ENCODE measurements at places on chromosomes 13 and 19. TPM values are rescaled to one million over a fixed set of nuclear protein-coding genes. Genes with fewer than 3 reads are reported as not detected.

TEX29 gene
- not detected for total RNA-seq

DNA sequence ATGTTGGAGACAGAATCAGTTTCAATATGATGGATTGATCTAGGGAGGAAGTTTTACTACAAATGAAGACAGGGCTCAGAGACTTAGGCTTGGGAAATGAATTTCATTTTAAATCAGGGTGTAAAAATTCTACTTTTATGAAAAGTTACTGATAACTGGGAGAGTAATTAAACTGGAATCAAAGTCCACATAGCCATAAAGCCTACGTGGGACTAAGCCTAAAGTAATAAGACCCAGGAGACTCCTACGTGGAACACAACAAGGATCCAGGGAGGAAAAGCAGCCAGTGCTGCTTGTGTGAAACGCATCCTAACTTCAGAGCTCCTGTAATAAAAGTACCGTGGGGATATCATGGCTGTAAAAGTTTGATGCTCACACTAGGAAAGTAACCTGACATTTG is 152.0 kb upstream of the MYO16 start:
- no peaks in the 10 kb centered on the region for H3K27me3 ChIP-seq
- no peak overlapping the region for H3K27ac ChIP-seq
- no peak for DNase-seq
- H3K4me1 ChIP-seq = no peaks in the 10 kb centered on the region
- no peak overlapping the region for H3K4me3 ChIP-seq
- H3K36me3 ChIP-seq = no peaks in the 10 kb centered on the region

DNA sequence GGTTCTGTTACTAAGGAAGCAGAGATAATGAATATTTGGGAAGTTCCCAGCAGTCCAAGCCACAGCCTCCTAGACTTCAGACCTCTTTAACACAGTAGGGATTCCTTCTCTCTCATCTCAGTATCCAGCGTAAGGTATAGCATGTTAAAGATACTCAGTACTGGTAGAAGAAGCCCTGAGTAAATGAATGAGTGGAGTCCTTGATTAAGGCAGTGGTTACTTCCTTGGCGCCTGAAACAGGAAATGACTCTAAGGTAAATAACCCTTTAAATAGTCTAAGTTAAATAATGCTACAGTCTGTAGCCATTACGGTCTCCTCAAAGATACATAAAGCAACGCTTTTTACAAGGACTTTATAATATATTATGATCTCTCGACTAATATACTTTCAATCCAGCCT is 650.8 kb upstream of the MIR17HG start:
- H3K4me3 ChIP-seq = no peak overlapping the region
- no peaks in the 10 kb centered on the region for H3K4me1 ChIP-seq
- no peaks in the 10 kb centered on the region for H3K36me3 ChIP-seq
- H3K27me3 ChIP-seq = no peaks in the 10 kb centered on the region
- no peak overlapping the region for H3K27ac ChIP-seq

- H3K36me3 ChIP-seq = no peaks in the 10 kb centered on the region
- H3K4me3 ChIP-seq = no peak overlapping the region
- H3K27me3 ChIP-seq = no peaks in the 10 kb centered on the region
- DNase-seq = no peak
- H3K4me1 ChIP-seq = peaks cover 15% of the 10 kb centered on the region
Measured at GRCh38 chr13:112973577-112973951, 4.5 kb downstream of the MCF2L start.

GRCh38 chr13:73158851-73159250 is 100.0 kb downstream of the KLF5 start:
- H3K4me3 ChIP-seq = no peak overlapping the region
- no peaks in the 10 kb centered on the region for H3K27me3 ChIP-seq
- H3K4me1 ChIP-seq = no peaks in the 10 kb centered on the region

DNA sequence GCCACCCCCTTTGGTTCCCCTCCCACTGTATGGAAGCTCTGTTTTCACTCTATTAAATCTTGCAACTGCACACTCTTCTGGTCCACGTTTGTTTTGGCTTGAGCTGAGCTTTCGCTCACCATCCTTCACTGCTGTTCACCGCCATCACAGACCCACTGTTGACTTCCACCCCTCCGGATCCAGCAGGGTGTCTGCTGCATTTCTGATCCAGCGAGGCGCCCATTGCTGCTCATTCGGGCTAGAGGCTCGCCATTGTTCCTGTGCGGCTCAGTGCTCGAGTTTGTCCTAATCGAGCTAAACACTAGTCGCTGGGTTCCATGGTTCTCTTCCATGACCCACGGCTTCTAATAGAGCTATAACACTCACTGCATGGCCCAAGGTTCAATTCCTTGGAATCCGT is 42.7 kb downstream of the ACTN4 start:
- no peak overlapping the region for H3K4me3 ChIP-seq
- peaks cover 56% of the 10 kb centered on the region for H3K4me1 ChIP-seq
- H3K27ac ChIP-seq = no peak overlapping the region
- no peaks in the 10 kb centered on the region for H3K27me3 ChIP-seq
- no peak for DNase-seq

DNA sequence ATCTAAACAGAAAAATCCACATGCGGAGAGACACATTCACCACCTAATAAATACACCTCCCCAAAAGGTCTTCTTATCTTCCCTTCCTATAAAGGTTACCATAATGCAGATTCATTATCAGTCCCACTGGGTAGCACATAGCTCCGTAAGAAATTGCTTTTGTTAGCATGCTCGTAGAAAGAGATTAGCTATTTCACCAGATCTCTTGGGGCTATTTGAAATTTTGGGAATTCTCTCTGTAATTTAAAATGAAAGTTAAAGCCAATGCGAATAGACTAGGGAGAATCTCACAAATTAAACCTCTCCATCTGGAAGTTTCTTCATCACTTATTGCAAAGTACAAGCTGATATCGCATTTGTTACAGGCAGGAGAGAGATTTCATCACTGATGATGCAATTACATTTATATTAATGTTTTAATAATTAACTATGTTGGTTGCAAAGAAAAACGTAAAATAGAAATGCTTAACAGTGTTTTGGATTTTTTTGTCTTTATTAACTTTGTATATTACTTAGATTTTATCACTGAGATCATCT is 12.9 kb upstream of the DACH1 start:
- H3K27ac ChIP-seq = no peak overlapping the region
- H3K27me3 ChIP-seq = no peaks in the 10 kb centered on the region
- no peak overlapping the region for H3K4me3 ChIP-seq
- no peak for DNase-seq

DNA sequence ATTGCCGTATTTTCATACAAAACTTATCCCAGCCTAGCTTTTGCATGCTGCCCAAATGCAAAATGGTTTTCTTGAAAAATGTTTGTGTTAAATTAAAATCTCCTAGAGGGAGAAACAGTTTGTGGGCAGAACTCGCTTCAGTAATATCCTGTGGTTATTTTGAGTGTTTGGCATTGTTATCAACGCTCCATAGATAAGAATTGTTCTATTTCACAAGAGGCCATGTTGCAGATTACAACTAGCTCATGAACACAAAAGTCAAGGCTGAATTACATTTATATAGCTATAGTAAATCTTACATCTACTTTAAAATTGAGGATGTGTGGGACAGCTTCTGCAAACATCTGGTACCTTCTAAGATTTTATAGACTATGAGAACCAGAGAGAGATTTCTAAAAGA is 447.9 kb downstream of the DCT start:
- H3K4me3 ChIP-seq = no peak overlapping the region
- no peak for DNase-seq
- no peak overlapping the region for H3K27ac ChIP-seq
- no peaks in the 10 kb centered on the region for H3K4me1 ChIP-seq

All from CD8-positive, alpha-beta memory T cell (primary cell).